ENCODE measurements at places on chromosomes 5 and 9. TPM values are rescaled to one million over a fixed set of nuclear protein-coding genes. Genes with fewer than 3 reads are reported as not detected.

The SPATA31E1 gene
- polyA plus RNA-seq: not detected

The GPR21 gene
- polyA plus RNA-seq: 0.15 TPM

The PHYHD1 gene
- polyA plus RNA-seq: 0.91 TPM

- DNase-seq: no peak
Observed at GRCh38 chr9:129252937-129253802, 75.1 kb upstream of the IER5L start.
